ENCODE measurements at places on chromosomes 2 and 18.

- no peak for DNase-seq
These were observed 2.2 kb downstream of the PSD4 start for GRCh38 chr2:113175736-113176695.

- DNase-seq = peak; percentile 59
These were observed 310.8 kb downstream of the PIEZO2 start for GRCh38 chr18:10838553-10838952.

- DNase-seq = no peak
These were observed 194.7 kb upstream of the TFPI start for GRCh38 chr2:187748958-187749357.

DNA sequence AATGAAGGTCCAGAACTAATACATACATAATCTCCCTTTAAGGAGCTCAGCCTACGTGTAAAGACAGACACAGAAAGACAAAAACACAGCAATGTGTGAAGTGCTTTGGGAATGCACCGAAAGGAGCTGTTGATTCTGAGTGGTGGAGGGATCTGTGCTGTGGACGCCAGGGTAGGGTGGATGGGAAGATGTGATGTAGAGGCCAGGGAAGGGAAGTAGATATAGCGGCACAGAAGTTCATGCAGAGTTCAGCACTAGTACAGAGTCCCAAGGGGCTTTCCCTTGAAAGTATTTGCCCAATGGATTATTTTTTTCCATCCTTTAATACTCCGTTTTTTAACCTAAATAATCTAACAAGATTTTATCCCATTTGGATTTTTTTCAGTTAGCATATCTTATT, 32.1 kb upstream of the DOCK10 start:
- peak; percentile 76 for DNase-seq

GRCh38 chr2:171389780-171390179, 44.0 kb downstream of the METTL8 start:
- DNase-seq = no peak

DNA sequence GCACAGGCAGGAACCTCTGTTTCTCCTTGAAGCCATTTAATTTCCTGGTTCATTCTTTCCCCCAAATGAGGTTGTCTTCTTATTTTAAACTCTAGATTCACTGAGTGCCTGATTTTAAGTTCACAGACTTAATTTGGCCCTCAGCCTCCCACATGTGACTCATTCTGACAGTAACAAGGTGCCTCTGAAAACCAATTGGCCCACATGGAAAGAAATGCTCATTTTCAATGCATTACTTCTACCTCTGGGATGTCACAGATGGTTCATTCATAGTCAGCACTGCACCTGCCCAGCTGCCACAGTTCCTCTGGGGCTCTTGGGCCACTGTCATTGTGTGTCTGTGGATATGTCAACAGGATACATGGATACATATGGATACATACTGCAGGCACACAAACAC, 140.4 kb upstream of the CAPN13 start:
- no peak for DNase-seq

DNA sequence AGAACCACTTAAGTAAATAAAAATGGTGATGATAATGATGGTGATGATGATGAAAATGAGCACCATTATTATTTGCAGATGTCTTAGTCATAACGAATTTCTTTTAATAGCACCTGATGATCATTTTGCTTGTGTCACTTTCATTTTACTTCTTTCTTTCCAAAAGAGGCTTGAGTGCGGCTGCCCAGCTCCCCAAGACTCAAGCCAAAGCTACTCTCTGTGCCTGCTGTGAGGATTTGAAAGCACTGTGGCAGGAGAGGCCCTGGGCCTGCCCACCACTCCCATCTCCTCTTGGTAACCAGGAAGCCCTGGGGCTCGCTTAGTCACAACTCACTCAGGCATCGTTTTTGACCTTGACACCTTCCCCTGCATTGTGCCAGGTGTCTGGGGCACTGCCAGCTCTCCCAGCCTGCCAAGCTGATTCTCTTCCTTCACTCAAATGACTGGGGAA, 41.2 kb downstream of the RPL37A start:
- no peak for DNase-seq

GRCh38 chr18:6452194-6452593, 37.5 kb upstream of the L3MBTL4 start:
- DNase-seq = no peak

GRCh38 chr2:9205963-9206948, at the start of gene ASAP2:
TSS of gene ASAP2 (plus strand) at chr2:9206812. CDS start at chr2:9207105, 293 bp downstream.
- peak; percentile 75 for DNase-seq

DNA sequence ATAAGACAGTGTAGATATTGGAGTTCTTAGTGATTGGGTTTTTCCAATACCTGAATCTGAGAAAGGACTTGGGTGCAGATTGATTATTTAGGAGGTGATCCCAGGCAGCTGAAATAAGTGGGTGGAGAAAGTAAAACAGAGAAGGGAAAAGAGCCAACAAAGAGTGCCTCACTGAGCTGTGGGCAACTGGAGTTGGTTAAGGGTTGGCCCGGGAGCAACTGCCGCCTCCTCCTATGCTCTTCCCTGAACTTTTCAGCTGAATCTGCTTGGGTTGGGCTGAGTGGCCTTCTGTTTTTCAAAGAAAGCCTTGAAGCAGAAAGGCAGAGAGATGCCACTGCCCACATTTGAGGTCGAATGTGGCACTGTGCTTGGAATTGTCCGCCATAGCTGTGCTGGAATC, 20.9 kb upstream of the CCDC150 start:
- DNase-seq = no peak

GRCh38 chr2:83584672-83585071, 874.4 kb downstream of the SUCLG1 start:
- peak; percentile 2 for DNase-seq

DNA sequence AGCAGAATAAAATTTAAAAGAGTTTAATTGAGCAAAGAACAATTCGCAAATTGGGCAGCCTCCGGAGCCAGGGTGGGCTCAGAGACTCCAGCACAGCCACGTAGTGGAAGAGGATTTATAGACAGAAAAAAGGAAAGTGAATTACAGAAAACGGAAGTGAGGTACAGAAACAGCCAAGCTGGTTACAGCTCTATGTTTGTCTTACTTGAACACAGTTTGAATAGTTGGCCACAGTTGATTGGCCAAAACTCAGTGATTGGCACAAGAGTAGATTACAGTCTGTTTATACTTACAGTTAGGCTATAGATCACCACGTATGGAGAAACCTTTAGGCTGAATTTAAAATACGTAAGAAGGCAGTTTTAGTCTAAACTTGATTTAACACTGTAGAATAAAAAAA, 78.8 kb upstream of the NEDD4L start:
- no peak for DNase-seq

DNA sequence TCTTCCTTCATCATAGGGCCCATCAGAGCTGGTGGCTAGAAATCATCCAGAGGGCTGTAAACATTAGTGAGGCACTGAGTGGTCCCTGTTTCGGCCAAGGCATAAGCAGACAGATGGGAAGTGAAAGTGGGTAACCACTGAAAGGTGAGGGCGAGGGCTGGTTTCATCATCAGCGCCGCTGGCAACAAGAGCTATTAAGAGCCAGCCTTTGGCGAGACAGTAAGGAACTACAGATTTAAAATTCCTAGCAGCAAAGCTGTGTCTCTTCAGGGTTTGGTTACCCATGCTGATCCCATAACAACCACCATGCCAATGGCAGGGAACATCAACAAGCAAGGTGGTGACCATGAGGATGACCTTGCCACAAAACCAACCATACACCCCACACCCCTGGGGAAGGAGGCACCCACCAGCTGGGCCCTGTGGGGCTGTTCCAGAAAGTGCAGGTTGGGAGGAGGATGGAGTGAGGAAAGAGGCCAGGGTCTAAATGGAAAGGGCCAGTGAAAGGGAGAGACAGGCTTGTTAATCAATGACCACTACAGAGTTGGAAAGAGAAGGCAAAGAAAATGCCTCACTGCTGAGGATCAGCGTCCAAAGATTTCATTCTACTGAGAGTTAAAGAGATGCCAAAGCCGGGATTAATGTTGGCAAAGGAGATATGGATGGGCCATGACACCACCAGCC, 9.0 kb upstream of the SLC20A1 start:
- no peak for DNase-seq

DNA sequence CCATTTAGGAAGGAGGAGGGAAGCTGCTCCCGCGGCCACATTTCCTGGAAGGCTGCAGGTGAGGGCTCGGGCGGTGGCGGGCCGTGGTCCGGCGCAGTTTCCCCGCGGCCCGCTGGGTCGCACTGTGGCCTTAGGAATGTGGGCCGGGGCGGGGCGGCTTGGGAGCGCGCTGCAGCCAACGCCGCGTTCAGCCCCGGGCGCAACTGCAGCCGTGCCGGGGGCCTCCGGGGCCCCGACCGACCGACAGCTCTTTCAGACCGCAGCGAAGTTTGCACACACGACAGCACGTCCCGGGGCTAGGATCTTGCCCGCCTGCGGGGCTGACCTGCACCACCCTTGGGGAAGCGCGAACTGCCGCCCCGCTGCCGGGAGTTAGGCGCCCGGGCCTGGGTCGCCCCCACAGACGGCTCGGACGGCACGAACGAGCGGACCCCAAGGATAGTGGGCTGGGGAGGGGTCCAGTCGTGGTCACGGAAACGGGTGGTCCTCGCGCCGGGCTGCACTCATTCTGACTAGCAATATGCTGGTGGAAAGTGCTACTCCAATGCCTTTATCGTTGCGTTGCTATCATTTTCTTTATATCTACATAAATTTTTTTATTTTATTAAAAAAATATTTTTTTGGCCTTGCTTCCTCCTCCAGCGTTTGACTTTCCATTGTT, 69.9 kb upstream of the DLX2 start:
- DNase-seq = peak; percentile 58

- DNase-seq = no peak
These were observed 119.0 kb upstream of the CDH7 start for GRCh38 chr18:65631766-65632165.

DNA sequence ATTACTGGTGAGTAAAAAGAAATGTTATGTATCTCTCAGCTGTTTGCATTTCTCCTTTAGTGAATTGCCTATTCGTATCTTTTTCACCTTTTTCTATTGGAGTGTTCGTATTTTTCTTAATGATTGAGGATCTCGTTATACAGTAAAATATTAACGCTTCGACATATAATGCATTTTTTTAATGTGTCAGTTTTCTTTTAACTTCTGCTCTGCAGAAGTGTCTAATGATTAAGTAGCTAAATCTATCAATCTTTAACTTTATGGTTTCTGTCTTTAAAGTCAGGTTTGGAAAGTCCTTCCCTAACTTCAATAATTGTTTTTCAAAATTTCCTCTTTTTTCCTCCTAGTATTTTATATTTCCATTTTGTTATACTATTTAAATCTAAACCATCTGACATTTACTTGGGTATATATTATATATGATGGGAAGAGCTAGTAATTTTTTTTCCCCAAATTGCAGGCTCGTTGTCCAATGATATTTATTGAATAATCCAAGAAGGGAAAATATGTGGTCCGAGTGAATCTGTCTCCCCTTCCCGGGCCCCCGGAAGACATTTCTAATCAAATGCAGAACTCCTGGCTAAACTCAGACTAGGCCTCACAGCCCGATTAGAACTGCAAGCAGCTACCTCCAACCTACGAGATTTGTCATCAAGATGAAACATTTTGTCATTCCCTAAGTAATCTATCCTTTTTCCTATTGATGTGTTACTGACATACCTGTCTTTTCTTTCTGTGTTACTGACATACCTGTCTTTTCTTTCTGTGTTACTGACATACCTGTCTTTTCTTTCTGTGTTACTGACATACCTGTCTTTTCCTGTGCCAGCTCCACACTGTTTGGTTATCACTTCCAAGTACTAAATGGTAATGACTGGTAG, 17.2 kb downstream of the PCBP1 start:
- peak; percentile 81 for DNase-seq

- no peak for DNase-seq
These were observed 80.5 kb upstream of the CPO start for GRCh38 chr2:206858687-206859329.

GRCh38 chr2:33321236-33321771, 155.1 kb upstream of the RASGRP3 start:
- DNase-seq = peak; percentile 69

- no peak for DNase-seq
These were observed 110.3 kb downstream of the RAB3GAP1 start for GRCh38 chr2:135162377-135162776.

GRCh38 chr2:186771850-186772463, 77.0 kb downstream of the ZSWIM2 start:
- DNase-seq = peak; percentile 57

GRCh38 chr2:46379213-46380037, 82.2 kb downstream of the EPAS1 start:
- DNase-seq = peak; percentile 36

GRCh38 chr2:53452957-53453748, 314.5 kb upstream of the CHAC2 start:
- DNase-seq = no peak

GRCh38 chr2:241980193-241980592, 110.7 kb downstream of the RTP5 start:
- no peak for DNase-seq

Data from iris pigment epithelial cell (primary cell).